ENCODE measurements at places on chromosomes 3 and 15.

DNA sequence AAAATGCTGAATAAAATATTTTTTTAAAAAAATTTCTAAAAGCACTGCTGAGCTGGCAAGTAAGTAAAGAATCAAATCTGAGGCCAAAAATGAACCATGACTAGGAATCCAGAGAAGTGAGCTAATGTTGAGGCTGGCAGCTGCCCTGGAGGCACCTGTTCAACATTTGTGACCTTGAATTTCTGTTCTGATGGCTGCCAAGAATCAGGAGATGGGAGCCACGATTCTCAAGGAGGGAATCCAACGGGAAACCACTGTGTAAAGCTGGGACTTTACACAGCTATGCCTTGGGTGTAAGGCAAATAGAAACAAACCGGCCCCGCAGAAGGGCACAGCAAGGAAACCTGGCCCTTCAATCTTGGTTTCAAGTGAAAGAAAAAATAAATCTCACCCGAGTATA lies 22.7 kb downstream of the HEG1 start:
- DNase-seq = no peak

DNA sequence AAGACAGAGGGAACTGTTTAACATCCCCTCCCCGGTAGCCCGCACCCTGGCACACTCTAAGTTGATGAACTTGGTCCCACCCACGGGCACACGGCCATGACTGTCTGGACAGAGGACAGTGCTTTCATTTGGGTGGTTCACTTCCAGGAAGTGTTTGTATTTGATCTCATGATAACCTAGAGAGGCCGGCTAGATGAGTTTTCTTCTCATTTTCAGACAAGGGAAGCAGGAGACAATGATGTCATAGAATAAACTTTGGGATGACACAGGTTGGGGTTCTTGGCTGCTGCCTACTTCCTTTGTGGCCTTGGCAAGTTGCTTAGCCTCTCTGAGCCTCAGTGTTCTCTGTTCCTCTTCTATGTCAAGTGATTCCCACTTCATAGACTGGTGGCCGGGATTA lies 16.1 kb upstream of the LYSMD4 start:
- no peak for DNase-seq

DNA sequence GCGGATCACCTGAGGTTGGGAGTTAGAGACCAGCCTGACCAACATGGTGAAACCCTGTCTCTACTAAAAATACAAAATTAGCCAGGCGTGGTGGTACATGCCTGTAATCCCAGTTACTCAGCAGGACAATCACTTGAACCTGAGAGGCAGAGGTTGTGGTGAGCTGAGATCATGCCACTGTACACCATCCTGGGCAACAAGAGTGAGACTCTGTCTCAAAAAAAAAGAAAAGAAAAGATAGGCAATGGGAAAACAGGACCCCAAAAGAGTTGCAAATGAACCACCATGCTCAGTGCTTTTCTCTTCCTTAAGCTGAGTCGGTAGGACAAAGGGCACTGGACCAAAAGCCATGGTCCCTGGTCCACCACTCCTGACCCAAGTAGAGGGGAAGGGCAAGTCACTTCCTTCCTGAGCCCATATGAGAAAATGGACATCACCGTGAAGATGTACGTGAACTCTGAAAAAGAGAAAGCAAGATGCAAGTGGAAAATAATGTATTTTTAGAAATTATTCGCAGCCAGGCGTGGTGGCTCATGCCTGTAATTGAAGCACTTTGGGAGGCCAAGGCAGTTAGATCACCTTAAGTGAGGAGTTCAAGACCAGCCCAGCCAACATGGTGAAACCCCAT lies 2.6 kb downstream of the ITGB5 start:
- no peak for DNase-seq

DNA sequence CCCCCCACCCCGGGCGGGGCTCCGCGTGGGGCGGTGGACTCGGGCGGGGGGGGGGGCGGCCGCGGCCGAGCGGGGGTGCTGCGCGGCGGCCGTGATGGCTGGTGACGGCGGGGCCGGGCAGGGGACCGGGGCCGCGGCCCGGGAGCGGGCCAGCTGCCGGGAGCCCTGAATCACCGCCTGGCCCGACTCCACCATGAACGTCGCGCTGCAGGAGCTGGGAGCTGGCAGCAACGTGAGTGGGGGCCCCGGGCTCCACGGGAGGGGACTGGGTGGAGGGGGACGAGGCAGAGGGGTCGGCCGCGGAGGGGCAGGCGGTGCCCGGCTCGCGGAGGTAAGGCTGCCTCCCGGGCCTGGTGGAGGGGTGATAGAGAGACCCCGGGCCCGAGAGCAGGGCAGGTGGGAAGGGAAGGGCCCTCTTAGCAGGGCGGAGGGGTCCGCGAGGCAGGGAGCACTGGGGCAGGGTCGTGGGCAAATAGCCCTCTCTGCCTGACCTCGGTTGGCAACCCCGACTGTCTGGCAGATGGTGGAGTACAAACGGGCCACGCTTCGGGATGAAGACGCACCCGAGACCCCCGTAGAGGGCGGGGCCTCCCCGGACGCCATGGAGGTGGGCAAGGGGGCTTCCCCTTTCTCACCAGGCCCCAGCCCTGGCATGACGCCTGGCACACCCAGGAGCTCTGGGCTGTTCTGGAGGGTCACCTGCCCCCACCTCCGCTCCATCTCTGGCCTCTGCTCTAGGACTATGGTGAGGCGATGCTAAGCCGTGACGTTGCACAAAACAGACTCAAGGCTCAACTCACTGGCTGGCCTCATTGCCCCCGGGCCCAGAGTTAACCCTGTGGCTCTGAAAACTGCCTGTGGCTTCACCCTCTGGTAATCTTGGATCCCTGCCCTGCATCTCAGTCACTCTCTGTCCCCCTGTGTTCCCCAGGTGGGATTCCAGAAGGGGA lies at the start of gene ECE2:
Gene ECE2, plus strand, starts transcription at position 62 of the 950 bp plus-strand sequence. Its CDS starts 132 bp downstream, at position 194.
- peak; percentile 9 for DNase-seq

Measured in DMS79 treated with DMSO at 0.1 percent for 48 hours (cell line).